ENCODE measurements at places on chromosomes 4 and X.

DNA sequence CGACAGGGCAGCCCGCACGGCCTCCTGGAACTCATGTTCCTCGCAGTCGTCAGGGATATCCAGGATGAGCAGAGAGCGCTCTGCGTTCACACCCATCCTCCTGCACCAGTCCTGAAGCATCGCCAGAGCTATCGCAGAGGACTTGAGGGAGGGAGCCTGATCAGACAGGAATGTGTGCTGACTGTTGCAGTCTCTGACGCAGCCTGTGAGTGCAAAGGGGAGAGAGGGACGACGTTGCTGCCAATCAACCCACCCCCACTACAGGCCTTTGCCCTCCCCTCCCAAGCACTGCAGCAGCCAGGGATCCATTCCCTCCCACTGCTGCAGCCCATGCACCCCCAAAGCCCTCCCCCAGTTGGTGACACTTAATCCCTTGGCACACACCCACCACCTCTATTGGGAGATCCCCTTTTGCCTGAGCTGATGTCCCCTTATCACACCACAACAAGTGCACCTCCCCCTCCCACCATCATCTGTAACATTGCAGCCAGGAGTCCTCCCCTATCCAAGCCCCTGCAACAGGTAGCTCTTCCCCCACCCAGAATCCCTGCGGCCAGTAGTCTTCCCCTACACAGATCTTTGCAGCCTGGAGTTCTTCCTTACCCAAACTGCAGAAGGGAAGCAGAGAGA, 897 bp downstream of the PNMA6F start:
- DNase-seq: no peak

GRCh38 chr4:6229671-6230501, 29.5 kb upstream of the JAKMIP1 start:
- no peak for DNase-seq

- no peak for DNase-seq
Observed at GRCh38 chr4:140701071-140701470, 55.1 kb downstream of the TBC1D9 start.

DNA sequence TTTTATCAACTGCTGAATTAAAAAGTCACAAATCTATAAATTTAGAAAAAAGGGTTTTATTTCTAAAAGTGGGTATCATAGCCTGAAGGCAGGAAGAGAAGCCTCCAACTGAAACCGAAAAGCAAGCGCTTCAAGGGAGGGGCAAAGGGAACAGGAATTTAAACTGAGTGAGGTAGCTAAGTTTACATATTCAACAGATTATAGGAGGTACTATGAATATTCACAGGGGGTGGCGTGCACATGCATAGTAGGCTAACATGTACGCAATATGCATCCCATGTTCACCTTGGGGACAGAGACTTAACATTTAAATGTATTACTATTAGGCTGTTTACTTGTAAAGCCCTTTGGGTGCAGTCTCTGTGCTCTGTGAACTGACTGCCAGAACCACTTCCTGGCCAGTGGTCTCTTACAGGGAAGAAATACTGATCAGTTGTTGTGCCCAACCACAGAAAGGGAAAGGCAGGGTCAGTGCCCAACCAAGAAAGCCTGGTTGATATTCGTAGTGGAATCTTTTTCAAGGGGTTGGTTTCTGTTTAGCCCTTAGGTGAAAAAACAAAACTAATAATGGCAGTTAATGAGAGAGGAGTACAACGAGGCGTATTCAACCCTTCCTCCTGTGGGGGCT, 168.7 kb upstream of the GALNTL6 start:
- DNase-seq: no peak

DNA sequence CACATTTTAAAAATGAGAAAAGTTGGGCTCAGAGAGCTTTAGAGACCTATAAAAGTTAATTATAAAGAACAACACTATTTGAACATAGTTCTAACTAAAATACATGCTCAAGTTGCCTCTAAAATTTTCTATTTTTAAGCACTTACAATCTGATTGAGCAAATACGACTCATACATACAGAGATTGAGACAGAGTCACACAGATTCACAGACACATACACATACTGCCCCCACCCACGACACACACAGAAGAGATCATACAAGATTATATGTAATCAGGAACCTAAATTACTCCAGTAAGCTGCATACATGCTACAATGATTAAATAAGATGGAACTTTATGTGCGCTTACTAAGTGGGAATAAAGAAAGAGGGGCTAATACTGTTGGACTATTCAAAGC, 2.7 kb upstream of the ASB5 start:
- no peak for DNase-seq

DNA sequence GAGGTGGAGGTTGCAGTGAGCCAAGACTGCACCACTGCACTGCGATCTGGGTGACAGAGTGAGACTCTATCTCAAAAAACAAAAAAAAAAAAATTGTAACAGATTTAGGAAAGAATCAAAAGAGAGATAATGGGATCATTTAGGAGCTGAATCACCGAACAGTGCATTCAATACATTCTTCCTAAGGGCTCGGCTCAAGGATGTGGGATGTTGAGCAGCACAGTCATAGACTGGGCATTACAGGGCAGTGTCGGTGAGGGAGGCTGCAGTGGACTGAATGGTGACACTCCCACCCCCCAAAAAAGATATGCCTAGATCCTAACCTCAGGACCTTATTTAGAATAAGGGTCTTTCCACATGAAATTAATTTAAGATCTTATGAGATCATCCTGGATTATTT, 70.0 kb downstream of the EVC2 start:
- no peak for DNase-seq

GRCh38 chr4:154344686-154345085, 146.9 kb downstream of the DCHS2 start:
- DNase-seq: no peak

- DNase-seq: no peak
Observed at GRCh38 chrX:104118765-104119164, 6.4 kb downstream of the ZCCHC18 start.

DNA sequence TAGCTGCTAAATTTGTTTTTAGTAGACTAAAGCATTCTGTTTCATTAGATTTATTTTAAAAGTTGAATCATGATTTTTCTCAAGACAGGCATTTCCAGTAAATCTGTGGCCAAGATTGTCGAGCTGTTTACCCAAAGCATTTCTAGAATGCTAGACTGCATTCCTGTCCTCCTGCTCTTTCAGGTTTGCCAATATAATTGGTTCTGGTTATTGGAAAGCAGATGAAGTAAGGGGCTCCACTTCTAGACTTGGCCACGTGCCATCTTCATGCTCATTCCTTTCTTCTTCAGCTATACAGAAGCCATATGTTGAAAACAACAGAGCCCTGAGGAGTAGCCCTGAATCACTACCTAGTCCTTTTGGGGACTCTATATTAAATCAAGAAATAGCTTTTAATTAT, 62.5 kb downstream of the PGRMC2 start:
- no peak for DNase-seq

- no peak for DNase-seq
Observed at GRCh38 chrX:9566150-9566621, 101.3 kb downstream of the TBL1X start.

- DNase-seq: no peak
Observed at GRCh38 chrX:30302956-30303355, 6.2 kb downstream of the NR0B1 start.

DNA sequence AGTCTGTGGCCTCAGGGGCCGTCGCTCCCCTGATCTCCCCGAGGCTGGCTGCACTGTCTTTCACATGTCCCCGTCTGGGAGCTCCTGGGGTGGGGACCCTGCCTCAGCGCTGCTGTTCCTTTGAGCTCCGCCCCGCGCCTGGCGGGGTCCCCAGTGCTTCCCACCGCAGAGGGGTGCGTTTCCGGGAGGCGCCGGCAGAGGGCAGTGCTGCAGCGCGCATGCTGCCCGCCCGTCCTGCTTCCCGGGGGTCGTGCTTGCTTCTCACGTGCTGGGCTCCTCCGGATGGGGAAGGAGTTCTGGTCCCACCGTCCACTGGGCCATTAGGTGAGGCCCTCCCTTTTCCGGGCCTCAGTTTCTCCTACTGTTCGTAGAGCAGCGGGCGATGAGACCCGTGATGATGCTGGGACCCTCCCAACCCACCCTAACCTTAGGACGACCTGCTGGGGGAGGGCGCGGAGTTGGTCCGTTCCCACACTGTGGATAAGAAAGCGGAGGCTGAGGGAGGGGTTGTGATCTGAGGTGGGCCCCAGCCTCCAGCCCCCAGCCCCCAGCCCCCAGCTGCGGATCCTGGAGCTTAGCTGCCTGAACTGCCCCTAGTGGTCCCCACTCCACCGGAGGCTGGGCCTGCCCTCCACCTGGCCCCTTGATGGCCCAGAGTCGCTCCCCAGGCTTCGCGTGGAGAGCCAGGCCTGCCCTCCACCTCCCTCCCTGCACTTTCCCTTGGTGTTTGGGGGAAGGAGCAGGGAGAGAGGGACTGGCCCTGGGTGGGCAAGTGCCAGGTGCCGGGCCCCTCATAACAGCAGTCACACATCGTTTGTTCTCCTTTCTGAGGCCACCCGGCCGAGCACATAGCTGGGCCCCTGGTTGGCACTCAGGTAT, 15.3 kb downstream of the CPZ start:
- DNase-seq: no peak

GRCh38 chrX:41293269-41293668, 40.7 kb upstream of the DDX3X start:
- no peak for DNase-seq

- DNase-seq: no peak
Observed at GRCh38 chr4:78247536-78248285, 190.6 kb downstream of the FRAS1 start.

DNA sequence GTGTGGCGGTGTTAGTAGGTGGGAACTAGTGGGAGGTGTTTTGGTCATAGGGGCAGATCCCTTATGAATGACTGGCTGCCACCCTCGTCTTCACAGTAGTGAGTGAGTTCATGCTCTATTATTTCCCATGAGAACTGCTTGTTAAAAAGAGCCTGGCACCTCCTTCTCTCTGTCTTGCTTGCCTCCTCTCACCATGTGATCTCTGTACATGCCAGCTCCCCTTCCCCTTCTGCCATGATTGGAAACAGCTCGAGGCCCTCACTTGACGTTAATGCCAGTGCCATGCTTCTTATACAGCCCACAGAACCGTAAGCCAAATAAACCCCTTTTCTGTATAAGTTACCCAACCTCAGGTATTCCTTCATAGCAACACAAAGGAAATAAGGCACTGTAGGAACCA, 21.7 kb downstream of the PNMA6F start:
- DNase-seq: no peak

DNA sequence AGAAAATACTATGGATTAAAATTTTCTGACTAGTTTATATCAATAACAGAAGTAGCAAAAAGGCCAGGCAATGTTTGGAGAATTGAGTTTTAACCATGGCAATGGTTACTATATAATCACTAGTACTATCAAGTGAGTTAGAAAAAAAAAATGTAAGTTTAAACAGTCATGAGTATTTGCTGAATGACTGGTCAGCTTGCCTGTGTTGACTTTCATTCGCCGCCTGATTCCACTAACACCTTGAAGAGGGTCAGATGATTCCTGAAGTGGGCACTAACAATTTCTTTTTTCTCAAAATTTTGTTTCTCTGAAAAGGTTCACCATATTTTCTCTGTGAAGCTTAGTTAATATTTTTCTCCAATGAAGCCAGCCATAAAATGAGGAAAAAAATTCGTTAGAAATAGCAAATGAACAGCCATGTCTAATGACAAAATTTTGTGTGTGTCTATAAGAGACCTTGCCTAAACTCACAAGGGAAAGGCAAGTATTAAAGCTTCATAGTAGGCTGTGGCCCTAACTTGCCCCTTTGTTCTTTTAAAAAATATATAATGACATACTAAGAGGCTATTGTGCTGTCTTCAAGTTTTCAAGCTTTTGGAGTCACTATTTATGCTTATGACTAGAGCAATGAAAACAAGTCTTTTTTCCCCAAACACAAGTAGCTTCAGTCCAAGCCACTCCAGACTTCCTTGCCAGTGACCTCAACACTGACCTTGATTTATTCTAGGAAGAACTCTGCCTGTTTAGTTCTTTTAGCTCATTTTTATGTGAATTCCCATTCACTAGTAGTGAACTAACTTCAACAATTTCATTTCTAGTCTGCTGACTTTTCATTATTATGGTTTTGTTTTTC, 18.4 kb upstream of the FHDC1 start:
- no peak for DNase-seq

GRCh38 chrX:7143941-7144525, 3.5 kb upstream of the STS start:
- DNase-seq: no peak

DNA sequence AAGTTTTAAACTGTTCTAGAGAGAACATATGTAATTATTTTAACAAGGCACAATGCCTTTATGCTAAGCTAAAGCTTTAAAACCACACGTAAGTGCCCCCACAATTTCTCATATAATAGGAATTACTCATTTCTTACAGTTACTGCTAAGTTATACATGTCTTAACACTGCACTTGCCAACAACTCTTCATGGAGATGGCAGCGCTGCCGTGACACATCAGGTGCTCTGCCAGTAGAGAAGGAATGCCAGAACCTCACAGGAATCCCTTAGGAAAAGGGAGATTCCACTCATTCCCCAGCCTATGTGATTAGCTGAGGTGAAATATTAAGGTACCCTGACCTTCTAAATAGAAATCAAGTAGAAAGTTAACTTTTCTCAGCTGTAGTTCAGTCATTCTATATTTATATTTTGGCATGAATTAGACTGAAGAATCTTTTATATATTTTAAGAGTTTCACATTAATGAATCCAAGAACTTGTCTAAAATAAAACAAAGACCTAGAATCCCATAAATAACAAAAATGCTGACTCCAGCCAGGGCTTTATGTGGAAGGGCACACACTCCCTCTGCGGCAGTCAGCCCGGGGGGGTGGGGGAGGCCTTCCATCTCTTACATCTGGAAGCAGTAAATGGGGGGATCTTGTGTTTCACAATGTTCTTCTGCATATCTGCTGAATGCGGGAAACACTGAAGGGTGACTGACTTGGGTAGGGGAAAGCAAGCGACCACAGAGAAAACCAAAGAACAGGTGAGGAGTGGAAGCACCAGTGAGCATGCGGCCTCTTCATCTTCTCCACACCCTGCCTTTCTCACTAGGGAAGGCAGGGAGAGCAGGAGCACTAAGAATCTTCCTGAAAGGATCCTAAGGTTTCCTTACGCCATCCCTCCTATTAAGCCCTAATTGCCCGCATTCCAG, 23.7 kb downstream of the ACSL1 start:
- DNase-seq: no peak

GRCh38 chr4:99038213-99038612, 42.7 kb downstream of the METAP1 start:
- DNase-seq: no peak

- no peak for DNase-seq
Observed at GRCh38 chrX:6226596-6227452, 1.8 kb downstream of the NLGN4X start.

- no peak for DNase-seq
Observed at GRCh38 chr4:3689576-3690550, 76.3 kb upstream of the ADRA2C start.

GRCh38 chr4:3422808-3423297, 18.9 kb upstream of the HGFAC start:
- DNase-seq: no peak

- DNase-seq: peak; percentile 5
Observed at GRCh38 chr4:81470456-81471297, 1.0 kb downstream of the RASGEF1B start.
